ENCODE measurements at places on chromosomes 7 and 10.

- DNase-seq = no peak
These were observed 224.6 kb upstream of the NRP1 start for GRCh38 chr10:33559105-33559504.

DNA sequence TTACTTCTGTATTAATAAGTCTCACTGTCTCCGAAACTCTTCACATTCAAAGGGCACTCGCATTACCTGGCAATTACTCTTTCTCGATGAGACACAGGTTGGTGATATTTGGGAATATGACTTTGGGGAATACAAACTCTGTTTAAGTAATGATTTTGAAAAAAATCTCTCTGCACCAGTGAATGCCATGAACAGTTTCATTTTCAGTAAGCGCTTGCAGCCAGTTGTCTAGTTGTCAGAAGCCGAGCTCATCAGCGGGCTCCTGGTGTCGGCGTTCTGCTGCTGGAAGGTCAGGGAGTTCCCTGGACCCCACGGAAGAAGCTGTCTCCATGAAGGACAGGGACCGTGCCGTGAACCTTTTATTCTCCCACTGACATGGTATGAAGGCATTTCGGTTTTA lies 57.7 kb downstream of the PTPRE start:
- no peak for DNase-seq

- no peak for DNase-seq
These were observed 7.2 kb downstream of the GCC1 start for GRCh38 chr7:127578036-127578684.

- DNase-seq = no peak
These were observed 145.8 kb downstream of the RGS10 start for GRCh38 chr10:119396709-119397071.

GRCh38 chr10:75723319-75723980 lies 292.0 kb downstream of the LRMDA start:
- no peak for DNase-seq

DNA sequence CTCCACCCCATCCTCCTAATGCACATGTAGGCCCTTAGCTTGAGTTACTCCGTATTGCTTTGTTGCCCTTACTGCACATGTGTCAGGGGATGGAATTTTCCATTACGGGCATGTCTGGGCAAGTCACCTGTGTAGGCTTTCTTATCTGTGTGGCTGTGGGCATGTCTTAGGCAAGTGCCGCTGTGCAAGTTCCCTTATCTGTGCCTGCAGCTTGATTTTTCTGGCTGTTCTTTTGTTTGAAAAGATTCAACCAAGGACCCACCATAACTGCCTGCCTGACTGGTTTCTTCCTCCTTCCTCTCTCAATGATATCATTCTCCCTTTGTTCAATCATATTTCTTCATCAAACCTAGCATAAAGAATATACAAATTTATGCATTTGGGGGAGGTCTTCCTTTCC lies 88.5 kb downstream of the AKR1D1 start:
- no peak for DNase-seq

DNA sequence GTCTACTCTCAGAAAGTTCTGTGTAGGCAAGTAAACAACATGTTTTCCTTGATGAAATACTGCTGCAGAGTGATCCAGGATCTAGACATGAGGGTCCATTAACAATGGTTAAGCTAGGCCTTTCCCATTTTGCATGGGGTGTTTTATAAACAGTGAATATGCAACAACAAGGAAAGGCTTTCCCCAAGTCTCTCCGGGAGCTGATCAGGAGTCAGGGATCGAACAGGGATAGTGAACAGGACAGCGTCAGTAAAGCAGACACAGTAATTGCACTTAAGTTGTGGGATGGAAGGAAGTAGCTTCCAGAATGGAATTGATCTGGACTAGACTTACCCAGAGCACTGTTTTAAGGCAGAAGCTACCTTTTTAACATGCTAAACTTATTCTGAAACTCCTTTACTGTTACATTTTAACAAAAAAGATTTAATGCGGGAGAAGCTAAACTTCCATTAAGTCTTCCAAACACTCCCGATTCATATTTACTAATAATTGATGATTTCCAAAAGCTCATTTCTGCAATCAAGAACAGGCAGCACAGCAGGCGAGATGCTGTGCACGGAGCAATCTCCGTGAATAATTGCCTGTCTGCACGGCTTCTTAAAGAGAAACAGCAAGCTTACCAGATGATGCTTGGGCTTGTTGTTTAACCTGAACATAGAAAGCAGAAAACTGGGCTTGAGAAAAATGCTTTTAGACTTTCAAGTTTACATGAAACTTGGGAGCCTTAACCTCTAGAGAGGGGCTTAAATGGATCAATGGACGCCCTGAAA lies 50.3 kb upstream of the DOCK1 start:
- no peak for DNase-seq

GRCh38 chr10:100360234-100360633 lies 13.2 kb downstream of the SCD start:
- no peak for DNase-seq

DNA sequence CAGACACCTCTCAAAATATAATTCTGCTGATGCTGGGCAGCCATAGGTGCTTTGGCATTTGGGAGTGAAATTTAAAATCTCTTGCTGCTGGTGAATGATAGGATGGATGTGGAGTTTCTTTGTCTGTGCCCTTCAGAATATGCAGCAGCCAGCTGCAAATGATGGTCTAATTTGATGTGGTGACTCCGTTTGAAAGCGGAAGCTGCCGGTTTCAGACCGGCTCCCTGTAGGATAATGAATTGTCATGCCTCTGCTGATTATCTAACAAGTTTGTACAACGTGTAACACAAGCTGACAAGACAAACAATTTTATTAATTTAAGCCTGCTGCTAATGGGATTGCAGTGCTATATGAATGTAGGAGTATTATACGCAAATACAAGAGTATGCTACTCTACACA lies 103.5 kb downstream of the SND1 start:
- no peak for DNase-seq

DNA sequence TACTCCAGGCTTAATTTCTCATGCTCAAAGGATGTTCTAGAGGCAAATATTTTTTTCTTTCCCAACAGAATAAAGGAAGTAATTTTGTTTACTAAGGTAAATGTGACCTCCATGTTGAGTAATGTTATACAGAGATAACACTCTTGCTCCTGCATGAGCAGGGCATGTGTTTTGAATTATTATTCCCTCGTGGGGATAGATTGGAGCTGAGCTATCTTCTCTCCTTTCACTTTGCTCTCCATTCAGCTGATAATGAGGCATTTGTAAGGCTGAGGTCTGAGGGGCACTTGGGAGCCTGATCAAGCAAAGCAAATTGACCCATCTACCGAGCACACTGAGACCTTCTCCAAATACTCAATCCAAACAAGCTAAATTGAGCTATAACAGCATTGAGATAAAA lies 50.7 kb upstream of the GHITM start:
- no peak for DNase-seq
